Astrocyte of the cerebellum (primary cell): ENCODE measurements at places on chromosomes 5 and 9.

DNA sequence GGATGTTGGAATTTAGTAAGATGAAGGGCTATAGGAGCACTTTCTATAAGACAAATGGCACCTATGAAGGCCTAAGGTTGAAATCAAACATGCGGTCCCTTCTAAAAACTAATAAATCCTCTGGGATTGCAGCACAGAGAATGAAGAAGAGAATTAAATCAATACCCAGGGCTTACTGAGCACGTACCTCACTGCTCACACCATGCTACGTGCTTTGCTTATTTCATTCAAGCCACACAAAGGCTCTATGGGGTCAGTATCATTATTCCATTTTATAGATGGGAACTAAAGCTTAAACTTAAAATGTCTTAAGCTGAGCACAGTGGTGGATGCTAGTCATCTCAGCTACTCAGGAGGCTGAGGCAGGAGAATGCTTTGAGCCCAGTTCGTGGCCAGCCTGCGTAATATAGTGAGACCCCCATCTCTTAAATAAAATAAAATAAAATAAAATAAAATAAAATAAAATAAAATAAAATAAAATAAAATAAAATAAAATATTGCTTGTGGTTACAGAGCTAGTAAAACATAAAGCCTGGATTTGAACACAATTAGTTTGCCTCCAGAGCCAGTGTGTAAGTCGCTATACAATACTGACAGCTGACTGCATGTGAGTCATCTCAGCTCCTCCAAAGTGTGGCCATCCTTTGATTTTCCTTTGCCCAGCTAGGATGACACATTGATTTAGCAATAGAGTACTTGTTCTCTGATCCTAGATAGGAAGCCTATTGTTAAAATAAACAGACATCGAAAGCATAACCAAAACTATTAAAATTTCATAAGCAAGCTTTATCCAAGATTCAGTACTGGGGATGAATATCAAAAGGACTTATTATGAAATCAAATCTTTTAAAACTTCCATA lies 20.9 kb upstream of the DPYSL3 start:
- DNase-seq, result peak; percentile 53

GRCh38 chr5:149761461-149761860 lies 31.4 kb downstream of the PPARGC1B start:
- DNase-seq, result no peak

DNA sequence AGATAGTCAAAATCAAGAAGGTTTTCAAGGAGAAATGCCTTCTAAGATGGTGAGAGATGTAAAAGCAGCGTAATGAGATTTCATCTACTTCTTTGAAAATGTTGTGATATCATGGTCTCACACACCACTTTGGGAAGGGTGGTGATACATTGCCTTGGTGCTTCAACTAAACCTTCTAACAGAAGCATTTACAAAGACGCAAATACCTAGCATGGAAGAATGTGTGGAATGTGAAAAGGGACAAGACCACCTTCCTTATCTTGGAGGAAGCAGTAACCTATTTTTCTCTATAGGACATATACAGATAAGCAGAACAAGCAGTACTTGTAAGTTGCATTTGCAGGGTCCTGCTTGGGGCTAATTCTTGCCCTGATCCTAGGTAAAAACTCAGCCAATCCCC lies 38.8 kb downstream of the PCA3 start:
- DNase-seq, result no peak

GRCh38 chr9:114938687-114939575 lies 8.5 kb upstream of the TNFSF8 start:
- peak; percentile 12 for DNase-seq

DNA sequence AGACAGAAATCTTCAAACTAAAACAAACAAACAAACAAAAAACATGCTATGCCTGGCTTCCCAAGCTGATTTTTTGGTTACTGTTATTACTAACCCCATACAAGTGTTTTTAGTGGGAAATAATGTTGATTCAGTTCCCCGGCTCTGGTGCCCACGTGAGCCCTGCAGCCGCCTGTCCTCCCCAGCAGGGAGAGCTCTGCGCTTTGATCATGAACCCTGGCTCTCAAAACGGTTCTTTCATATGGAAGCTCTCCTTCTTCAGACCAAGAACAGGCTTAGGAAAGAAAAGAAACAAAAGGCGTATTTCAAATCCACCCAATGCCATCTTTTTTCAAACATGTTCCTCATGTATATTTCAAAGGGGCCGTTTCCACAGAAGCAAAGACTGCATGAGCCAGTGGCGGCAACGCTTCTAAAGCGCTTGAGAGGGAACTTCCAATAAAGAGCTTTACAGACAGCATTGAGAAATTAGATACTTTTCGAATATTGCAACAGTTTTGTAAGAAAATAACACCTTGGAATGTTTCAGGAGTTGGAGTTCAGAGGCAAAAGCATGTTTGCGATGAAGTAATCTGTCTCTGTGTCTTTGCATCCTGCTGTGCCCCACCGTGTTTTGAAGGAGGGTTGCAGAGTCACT lies 74.8 kb downstream of the ICE1 start:
- peak; percentile 26 for DNase-seq

GRCh38 chr5:368183-369084 lies 46.9 kb downstream of the AHRR start:
- DNase-seq, result no peak

DNA sequence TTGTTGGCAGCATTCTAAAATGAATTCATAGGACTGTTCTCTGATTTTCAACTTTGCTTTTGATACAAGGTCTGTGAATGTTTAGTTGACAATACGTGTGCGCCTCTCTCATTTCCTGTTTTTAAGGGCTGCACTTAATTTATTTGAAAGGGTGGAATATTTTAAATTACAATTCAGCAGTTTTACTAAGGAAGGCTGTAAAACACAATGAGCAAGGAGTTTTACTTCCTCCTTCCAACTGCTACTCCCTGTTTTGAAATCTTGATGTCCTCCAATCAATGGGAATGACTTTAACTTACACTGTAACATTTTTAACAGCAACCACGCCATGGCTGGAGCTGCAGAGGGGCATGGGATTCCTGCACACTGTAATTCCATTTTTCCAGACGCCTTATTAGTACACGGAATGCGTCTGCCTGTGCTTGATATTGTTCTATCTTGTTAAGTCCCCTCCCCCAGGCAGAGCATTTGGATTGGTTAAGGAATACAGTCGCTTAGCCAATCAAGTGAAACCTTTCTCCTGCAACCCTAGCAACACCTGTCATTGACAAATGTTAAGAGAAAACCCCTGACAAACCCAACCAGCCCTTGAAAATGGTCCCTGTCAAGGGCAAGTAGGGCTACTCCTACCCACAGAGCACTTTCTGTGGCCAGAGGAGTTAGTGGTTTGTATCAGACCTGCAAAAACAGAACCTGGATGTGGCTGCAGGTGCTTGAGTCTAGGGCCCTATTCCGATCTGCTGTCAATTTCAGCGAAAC lies 12.5 kb upstream of the ZSWIM6 start:
- DNase-seq, result no peak

GRCh38 chr5:172596638-172597231 lies 44.3 kb upstream of the NEURL1B start:
- DNase-seq, result no peak

DNA sequence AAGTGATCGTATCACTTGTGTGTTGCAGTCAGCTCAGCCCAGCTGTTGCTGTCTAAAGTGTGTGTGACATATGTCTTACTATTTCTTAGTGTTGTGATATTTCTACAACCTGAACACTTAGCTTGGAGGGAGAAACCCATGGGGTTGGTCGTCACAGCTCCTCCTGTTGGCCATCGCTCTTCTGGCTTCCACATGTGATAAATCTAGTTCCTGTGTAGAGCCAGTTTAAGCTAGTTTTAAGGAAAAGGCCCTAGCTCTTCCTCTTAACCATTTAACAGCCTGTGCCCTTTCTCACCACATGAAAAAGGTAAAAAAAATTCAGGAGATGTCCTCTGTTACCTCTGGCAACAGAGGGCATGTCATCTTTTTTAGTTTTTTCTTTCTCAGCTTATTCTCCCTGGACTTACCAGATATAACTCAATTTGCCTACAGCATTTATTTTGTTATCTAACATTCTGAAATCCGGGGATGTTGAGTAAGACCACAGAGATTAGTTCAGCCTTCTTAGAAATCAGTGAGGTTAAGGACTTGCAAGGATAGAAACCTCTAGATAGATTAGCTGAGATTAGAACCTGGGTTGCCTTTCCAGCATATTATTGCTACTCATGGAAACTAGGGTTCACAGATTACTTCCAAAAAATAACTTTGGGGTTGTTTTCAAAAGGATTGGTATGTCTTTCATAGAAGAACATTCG lies 100.4 kb downstream of the GAPVD1 start:
- no peak for DNase-seq

- no peak for DNase-seq
Measured at GRCh38 chr5:28862860-28863196, 1824.4 kb upstream of the CDH9 start.

GRCh38 chr9:34123682-34124081 lies 2.8 kb downstream of the DCAF12 start:
- no peak for DNase-seq
